ENCODE measurements at places on chromosomes 2 and 18. TPM values are rescaled to one million over a fixed set of nuclear protein-coding genes. Genes with fewer than 3 reads are reported as not detected.

SERPINB11 gene
- not detected for total RNA-seq

INHBB gene
- 0.07 TPM for total RNA-seq

TBR1 gene
- not detected for total RNA-seq

DAW1 gene
- total RNA-seq: 0.25 TPM

SPOPL gene
- total RNA-seq: 7.1 TPM

HOXD3 gene
- total RNA-seq: 4.6 TPM

IL1F10 gene
- total RNA-seq: not detected

ATOH8 gene
- 15.4 TPM for total RNA-seq

LRP2 gene
- total RNA-seq: not detected

ELOA2 gene
- not detected for total RNA-seq

DYSF gene
- total RNA-seq: 212 TPM

TFPI gene
- 145 TPM for total RNA-seq

MOGAT1 gene
- not detected for total RNA-seq

ZC3H15 gene
- 57.4 TPM for total RNA-seq

PLGLB2 gene
- total RNA-seq: not detected

UGT1A5 gene
- not detected for total RNA-seq

SEC11C gene
- 40.2 TPM for total RNA-seq

CCDC68 gene
- 5.9 TPM for total RNA-seq

DLX1 gene
- not detected for total RNA-seq

CNGA3 gene
- total RNA-seq: 0.05 TPM

CRYGC gene
- not detected for total RNA-seq

ZNF892 gene
- 2.6 TPM for total RNA-seq

TCF7L1 gene
- 2.7 TPM for total RNA-seq

TSPYL6 gene
- total RNA-seq: not detected

KIAA2012 gene
- not detected for total RNA-seq

AGXT gene
- total RNA-seq: not detected

DSG1 gene
- not detected for total RNA-seq

SOX11 gene
- total RNA-seq: not detected

CIB4 gene
- total RNA-seq: not detected

NEU2 gene
- not detected for total RNA-seq

KCNG2 gene
- total RNA-seq: not detected

PROKR1 gene
- not detected for total RNA-seq

EVX2 gene
- not detected for total RNA-seq

PRSS56 gene
- total RNA-seq: not detected

YPEL5 gene
- 49.8 TPM for total RNA-seq

AQP12A gene
- total RNA-seq: not detected

ALKAL2 gene
- not detected for total RNA-seq

MARCHF7 gene
- 103 TPM for total RNA-seq

LAMA1 gene
- total RNA-seq: 0.25 TPM

ARL6IP6 gene
- total RNA-seq: 43.6 TPM

TMEM178A gene
- total RNA-seq: not detected

FSHR gene
- total RNA-seq: not detected

ALPG gene
- total RNA-seq: 0.07 TPM

HAAO gene
- total RNA-seq: not detected

ATP6V1B1 gene
- total RNA-seq: not detected

YES1 gene
- 227 TPM for total RNA-seq

TXNDC2 gene
- total RNA-seq: not detected
